ENCODE measurements at places on chromosomes 4 and X.

DNA sequence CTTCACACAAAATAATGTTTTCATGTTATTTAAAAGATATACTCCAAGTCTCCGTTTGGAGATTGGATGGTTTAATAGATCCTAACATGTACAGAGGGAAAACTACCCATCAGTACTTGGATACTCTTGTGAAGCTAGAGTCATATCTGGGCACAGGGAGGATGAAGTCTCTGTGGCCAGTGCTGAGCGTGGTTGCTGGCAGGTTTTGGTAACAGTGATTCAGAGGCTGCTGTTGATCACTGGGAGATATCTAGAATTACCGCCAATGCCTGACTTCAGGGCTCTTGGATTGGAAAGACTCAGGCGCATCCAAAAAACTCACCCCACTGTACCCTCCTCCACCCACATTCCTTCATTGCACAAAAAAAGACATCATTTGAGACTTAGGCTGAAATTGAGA, 107.2 kb upstream of the PGRMC2 start:
- no peak for DNase-seq

GRCh38 chr4:105470766-105471165, 3.1 kb downstream of the PPA2 start:
- DNase-seq, result no peak

DNA sequence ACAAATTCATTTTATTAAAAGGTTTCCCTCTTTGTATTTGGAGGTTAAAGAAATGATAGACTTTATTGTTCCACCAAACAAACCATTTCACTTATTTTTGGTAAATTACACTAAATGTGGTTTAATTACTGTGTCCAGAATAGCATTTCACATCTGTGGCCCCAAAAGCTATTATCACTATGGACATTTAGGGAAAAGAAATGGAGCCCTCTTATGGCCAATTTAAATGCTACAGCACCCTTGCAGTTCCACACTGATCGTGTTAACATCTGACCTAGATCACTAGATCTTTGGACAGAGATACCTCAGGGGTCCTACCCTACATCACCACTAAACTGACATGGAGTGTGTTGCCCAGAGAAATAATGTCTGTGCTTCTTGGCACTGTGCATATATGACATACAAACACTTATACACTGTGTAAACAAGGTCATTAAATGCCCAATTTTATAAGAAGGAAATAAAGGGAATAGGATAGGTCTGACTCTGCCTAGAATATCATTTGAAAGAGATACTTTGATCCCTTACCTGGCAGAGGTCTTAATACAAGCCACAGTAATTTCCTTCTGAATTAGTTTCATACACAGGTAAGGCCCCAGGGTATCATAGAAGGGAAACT, 163.9 kb downstream of the KDR start:
- DNase-seq, result no peak

DNA sequence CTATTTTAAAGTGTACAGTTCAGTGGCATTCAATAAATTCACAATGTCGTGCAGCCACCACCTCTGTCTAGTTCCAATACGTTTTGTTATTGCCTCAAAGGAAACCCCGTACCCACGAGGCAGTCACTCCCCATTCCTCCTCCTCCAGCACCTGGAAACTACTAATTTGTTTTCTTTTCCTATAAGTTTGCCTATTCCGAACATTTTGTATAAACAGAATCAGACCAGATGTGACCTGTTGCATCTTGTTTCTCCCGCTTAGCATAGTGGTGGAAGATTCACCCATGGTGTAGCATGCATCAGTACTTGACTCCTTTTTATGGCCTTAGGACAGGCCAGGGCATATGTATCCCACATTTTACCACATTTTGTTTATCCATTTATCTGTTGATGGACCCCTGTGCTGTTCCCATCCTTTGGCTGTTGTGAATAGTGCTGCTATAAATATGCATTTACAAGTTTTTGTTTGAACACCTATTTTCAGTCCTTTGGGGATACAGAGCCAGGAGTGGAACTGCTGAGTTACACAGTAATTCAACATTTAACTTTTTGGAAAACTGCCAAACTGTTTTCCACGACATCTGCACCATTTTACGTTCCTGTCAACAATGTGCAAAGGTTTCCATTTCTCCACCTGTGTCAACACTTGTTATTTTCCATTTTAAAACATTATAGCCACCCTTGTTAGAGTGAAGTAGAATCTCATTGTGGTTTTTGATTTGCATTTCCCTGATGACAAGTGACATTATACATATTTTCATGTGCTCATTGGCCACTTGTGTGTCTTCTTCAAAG, 57.8 kb upstream of the STX18 start:
- no peak for DNase-seq

DNA sequence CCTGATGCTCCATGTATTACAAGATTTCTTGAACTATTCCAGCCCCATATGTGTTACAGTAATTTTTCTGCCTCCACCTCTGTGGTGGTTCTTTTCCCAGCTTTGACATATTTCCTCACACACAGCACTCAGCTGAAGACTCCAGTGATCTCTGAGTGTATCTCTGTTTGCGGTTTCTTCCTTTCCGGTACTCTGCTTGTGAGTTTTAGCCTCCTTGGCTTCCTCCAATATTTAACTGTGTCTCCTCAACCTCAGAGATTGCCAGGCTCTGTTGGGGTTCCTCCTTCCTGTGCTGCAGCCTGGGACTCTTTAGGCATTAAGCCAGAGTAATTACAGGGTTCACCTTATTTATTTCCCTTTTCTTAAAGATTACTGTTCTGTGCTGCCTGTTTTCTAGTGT, 73.2 kb downstream of the NFKB1 start:
- DNase-seq, result no peak

- no peak for DNase-seq
Measured at GRCh38 chrX:149916745-149917392, 12.5 kb upstream of the HSFX4 start.

DNA sequence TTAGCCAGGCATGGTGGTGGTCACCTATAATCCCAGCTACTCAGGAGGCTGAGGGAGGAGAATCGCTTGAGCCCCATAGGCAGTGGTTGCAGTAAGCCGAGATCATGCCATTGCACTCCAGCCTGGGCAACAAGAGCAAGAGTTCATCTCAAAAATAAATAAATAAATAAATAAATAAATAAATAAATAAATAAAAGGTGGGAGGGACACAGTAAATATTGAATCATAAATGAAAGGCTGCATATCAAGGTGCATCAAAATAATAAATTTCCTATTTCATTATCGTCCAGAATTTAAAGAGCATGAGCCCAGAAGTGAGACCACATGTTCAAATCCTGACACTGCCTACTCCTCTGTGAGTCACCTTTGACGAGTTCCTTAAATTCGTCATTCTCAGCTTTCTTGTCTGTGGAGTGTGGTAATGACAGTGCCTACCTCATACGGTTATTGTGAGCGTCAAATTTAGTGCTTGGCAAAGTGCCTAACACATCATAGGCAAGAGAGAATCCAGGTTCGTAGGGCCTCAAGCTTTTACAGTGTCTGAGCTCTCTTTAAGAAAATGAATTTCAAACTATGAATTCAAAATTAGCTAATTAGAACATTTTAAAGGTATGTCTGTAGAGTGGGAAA, 49.9 kb downstream of the IL15 start:
- no peak for DNase-seq

- no peak for DNase-seq
Measured at GRCh38 chr4:163693211-163693610, 198.7 kb downstream of the TMA16 start.

- DNase-seq, result no peak
Measured at GRCh38 chrX:119453202-119453601, 15.0 kb upstream of the SLC25A5 start.

DNA sequence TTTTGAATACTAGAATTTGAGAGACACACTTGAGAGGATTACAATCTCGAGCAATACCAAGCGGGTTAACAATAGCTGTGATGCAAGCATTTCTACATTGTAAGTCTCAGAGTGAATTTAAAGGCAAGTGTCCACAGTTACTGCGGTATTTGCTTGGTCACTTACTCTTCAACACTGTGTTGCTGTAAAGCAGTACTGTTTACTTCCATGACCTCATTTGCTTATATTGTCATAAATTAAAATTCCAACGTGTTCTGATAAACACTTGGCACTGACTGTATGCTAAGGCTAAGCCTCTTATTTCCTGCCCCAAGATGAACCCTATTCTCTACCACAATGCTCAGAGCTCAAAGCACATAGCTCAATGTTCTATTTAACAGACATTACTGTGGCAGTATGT, 11.1 kb downstream of the EXOC1L start:
- no peak for DNase-seq

DNA sequence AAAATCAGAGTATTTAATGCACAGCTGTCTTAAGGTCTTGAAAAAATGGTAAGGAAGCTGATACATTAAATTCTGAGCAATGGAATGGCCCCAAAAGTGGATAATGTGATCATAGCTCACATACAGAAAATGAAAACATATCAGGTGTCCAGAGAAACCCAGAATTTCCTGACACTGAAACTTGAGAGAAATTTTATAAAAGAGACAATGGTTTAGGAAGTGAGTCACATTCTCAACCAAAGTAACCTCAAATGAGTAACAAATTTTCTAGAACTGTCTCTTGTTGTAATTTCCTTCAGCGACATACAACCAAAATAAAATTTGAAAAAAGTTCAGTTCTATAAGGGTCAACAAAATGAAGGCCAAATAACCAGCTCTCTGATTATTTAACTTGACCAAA, 37.4 kb upstream of the PACRGL start:
- DNase-seq, result no peak

- no peak for DNase-seq
Measured at GRCh38 chrX:134566506-134566905, 91.8 kb downstream of the PLAC1 start.

DNA sequence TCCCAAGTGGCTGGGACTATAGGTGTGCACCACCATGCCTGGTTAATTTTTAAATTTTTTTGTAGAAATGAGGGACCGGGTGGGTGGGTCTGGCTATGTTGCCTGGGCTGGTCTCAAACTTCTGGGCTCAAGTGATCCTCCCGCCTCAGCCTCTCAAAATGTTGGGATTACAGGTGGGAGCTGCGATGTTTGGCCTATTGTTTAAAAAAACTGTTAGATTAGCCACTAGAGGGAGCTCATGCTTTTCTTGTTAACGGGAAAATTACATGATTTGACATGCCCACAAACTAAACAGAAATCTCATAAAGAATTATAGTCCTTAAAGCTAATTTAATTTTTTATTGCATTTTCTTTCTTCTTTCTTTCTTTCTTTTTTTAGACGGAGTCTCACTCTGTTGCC, 5.0 kb upstream of the SDAD1 start:
- peak; percentile 29 for DNase-seq

DNA sequence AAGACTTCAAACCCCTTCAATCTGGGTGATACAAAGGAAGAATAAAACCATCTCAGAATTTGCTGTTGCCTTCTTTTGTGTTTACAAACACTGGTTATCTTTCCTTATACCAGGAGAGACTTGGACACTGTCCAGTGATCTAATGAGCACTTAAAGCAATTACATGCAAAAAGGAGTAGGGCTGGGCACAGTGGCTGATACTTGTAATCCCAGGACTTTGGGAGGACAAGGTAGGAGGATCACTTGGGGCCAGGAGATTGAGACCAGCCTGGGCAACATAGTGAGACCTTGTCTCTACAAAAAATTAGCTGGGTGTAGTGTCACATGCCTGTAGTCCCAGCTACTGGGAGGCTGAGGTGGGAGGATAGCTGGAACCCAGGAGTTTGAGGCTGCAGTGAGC, 95.7 kb upstream of the DRD5 start:
- DNase-seq, result no peak

DNA sequence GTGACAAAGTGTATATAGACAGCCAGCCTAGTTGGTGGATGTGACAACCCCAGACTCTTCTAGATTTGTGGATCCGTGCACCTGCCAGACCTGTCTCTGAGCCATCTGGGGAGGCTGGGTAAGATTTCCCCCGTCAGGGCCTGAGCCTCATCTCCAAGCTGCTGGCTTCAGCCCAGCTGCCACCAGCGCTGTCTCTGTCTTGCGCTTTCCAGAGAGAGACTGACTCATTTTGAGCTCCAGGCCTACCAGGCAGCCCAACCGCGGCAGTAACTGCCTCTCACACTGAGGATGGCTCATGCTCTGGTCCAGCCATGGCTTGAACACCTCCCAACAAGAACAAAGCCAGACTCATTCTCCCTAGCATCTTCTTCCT, 26.4 kb downstream of the NOP14 start:
- DNase-seq, result no peak

DNA sequence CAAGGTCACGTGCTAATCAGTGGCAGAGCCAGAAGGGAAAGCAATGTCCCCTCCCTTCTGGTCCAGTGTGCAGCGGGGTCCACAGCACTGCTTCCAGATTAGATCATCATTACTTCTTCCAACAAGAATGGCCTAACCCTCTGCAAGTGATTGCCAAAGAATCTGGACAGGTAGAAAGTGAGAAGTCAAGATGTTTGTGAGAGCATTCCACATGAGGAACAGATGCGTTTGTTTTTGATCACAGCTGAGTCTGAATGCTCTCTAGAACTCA, 147.7 kb downstream of the SHROOM3 start:
- DNase-seq, result no peak

GRCh38 chrX:10847333-10847732, 226.9 kb upstream of the MID1 start:
- no peak for DNase-seq

- no peak for DNase-seq
Measured at GRCh38 chrX:329291-329910, 10.8 kb upstream of the GTPBP6 start.

- no peak for DNase-seq
Measured at GRCh38 chrX:129759576-129760061, 20.1 kb upstream of the SASH3 start.

DNA sequence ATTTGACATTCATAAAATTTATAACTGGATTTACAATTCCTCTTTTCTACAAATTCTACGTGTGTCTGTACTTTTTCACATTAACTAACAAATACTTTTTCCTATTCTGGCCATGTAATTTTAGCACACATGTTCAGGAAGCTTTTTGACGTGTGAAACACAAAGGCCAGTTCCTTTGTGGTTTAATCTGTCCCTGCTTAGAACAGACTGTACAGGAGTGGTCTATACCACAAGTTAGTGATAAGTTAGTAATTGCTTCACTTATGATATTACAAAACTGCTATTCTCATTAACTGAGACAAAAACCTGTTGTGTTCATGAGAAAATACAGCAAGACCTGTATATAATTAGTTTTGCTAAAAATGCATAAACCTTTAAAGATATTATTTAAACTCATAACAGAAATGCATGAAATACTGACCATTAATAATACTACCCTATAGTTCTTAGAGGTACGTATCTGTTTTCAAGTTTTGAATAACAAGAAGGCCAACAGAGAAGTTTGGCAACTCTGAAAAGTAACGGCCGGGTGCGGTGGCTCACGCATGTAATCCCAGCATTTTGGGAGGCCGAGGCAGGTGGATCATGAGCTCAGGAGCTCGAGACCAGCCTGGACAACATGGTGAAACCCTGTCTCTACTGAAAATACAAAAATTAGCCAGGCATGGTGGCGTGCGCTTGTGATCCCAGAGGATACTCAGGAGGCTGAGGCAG, 13.7 kb upstream of the AREG start:
- no peak for DNase-seq

GRCh38 chrX:12811658-12812057, 20.4 kb downstream of the PRPS2 start:
- no peak for DNase-seq

GRCh38 chrX:124239324-124239723, 93.1 kb upstream of the TEX13D start:
- no peak for DNase-seq

Measured in right renal cortex interstitium (tissue), 3 donors.